DMS153 (cell line): ENCODE measurements at places on chromosomes 4 and X.

DNA sequence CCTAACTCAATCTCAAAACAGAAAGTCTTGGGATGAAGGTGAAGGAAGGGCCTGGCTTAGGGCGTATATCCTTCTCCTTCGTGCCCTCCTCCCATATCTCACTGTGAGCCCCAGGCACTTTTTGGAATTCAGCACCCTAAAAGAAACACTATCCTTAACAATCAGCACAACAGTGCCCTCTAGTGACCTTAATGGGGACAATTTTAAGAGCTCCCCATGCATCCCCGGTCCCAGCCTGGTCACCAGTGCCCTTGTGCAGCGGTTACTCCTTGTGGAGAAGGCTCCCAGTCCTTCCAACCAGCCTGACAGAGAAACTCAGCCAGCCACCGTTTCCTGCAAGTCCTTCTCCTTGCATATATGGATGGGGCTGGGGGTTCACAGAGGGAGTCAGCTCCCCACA is 4.2 kb downstream of the PAK3 start:
- DNase-seq = no peak

- no peak for DNase-seq
These were observed 18.2 kb downstream of the PIGG start for GRCh38 chr4:517061-517805.

DNA sequence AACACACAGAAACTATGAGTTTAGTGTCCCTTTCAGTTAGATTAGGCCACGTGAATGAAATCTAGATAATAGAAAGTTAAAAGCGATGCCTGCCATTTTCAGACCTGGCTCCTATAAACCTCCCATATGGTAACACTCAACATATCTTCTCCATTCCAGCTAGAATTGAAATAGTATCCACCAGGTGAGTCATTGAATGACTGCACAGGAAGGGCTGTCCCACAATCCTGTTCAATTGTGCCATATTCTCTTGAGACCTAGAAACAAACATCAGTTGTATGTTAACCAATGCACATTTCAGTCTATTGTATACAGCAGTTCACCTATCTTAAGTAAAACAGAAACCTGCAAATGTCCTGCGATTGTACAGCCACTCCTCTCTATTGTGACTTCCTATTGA is 659.3 kb upstream of the SLIT2 start:
- DNase-seq = no peak

DNA sequence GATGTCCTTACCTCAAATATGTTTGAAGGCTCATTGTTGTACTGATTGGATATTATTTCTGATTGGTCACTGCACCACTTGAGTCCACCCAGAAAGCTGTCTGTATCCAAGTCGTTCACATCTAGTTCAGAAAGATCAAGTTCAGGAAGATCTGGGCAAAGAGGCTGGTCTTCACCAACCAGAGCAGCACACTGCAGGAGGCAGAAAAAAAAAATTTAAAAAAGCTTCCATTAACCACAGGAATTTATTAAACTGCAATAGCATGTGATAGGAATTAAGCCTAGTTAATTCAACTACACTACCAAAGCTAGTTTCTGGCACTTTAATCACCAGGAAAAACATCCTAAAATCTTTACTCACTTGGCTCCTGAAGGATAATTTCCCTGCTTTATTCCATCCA is 5.1 kb downstream of the PPARGC1A start:
- no peak for DNase-seq

GRCh38 chr4:23902222-23902804 is 12.5 kb upstream of the PPARGC1A start:
- DNase-seq = no peak

DNA sequence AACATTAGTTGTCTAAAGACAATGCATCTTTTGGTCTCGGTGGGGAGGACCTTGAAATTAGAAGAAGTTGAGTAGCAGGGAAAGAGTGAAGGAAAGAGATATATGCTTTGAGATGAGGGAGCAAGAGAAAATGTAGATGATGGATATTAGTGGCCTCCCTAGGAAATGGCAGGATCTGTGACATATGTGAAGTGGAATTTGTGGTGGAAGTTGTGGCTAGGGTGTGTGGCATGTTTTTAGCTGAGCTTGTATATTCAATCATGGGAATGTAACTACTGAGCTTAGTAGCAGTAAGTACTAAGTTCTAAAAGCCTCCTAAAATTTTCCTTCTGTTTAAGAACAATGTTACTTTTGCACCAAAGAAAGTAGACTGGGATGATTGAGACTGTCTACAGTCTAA is 382.8 kb upstream of the CTSO start:
- DNase-seq = no peak

- no peak for DNase-seq
These were observed 171.7 kb downstream of the AFAP1 start for GRCh38 chr4:7767966-7768365.

DNA sequence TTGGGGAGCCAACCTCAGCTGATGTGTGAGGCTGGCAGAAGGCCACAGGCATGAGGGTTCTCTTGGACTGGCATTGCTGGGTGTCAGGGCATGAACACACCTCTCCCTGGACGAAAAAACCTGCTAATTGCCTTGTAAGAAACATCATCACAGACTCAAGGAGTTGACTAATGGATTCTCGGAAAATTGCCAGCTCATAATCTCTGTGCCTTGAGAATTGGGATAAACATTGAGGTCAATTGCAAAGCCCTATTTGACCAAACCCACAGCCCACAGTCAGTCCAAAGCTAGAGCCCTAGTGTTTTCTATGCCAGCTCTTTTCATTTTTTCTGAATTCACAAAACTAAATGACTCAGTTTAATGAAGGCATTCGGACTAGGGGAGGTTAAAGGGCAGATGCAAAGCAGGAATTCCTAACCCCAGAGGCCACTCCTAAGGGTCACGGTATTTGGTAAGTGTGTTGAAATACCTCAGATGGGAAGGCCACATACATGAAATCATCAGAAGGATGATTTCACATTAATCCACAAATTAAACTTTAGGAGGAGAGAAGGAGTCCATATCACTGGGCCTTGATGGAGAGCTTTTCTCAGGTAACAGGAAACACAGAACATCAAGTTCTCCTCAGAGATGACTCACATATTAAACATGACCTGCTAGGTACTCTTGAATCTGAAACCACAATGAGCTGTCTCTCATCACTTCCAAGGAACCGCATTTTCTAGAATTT is 39.0 kb upstream of the RASL11B start:
- DNase-seq = no peak

DNA sequence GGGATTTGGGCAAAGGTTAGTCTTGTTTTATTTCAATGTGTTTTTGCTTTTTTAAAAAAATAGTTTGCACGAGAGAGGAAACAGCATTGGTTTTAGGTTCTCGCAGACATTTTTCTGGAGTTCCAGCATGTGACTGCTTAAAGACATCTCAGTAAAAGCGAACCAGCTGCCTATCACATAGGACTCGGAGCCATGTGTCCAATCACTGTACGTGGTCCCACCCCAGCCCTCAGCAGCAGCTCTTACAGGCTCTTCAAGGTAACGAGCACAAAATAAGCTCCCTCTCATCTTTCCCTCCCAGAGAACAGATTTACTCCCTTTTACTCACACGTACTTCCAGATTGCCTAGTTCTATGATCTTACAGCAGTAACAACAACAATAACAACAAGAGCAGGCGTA is 68.7 kb downstream of the MCF2 start:
- no peak for DNase-seq

DNA sequence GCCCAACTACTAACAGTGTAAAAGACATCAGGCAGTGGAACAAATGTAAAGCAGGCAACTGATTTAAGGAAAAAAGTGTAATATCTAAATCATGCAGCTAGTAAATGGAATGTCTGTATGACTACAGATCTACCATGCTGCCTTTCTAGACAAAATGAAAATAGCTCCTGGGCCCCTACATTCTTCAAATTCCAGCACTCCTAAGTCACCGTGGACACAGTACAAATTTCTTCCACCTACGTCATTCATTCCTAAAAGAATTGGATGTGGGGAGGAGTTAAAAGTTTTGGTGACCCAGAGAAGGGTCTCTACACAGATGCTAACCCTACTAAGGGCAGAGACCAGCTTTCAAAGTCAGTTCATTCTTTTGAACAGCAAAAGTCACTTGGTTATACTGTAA is 137.2 kb upstream of the ARHGEF9 start:
- no peak for DNase-seq

DNA sequence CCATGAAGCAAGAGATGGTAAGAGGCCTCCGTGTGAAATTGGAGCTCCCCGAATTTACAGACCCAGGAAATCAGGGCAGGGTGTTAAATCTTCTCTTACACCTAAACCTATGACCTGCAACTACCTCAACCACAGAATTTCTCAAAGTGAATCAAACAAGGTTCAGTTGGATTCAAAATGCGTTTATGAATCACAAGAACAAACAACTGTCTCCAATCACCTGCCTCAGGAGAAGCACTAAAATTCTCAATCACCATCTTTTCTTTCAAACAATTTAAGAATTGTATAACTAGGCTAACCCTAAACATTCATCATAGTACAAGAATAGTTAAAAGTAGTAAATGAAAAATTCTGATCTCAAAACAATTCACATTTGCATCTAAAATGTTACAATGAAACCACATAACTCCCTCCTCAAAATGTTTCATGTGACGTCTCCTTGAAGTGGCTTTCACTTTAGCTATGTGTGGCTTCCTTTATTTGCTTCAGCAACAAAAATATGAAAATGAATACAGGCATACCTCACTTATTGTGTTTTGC is 19.2 kb downstream of the PPP3CA start:
- DNase-seq = no peak

- DNase-seq = no peak
These were observed 15.5 kb downstream of the CCNQ start for GRCh38 chrX:153583433-153583832.
